ENCODE measurements at places on chromosomes 5 and 9.

DNA sequence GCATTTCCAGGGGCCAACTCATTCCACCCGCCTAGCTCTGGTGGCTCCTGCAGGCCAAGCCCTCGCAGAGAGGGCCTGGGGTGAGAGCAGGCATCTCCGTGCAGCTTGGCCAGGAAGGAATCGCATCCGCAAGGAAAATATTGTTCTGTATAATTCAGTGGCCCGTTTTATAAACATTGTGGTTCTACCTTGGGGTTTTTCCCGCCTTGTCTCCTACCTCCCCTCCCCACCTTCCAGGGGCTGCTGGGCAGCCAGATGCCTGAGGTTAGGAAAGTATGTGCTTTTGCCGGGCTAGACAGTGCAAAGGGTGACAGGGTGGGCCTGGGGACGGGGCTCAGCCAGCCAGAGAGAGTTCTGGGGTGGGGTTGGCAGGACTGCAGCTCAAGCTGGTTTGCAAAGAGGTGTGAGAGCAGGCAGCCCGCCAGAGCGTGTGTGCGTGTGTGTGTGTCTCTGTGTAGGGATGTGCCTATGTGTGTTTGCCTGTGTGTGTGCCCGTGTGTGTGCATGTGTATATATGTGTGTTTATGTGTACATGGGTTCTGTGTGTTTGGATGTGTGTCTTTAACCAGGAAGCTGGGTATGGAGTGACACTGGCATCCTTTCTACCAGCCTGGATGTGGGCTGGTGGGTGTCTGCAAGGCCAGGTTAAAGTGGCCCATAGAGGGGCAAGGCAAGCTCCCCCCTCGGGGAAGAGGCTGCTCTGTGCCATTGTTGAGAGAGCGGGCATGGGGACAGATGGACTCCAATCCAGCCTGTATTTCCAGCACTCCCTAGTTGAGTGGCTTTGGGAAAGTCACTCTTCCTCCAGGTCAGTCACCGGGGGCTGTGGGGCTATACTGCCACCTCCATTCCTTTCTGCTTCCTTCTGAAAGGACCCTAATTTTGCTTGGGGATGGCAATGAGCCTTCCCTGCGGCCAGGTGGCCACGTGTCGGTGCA, 10.6 kb upstream of the SLC2A6 start:
- no peak for DNase-seq

- DNase-seq: peak; percentile 23
Observed at GRCh38 chr5:81825237-81825636, 74.3 kb upstream of the SSBP2 start.

GRCh38 chr9:84955971-84956370, 286.4 kb downstream of the NTRK2 start:
- no peak for DNase-seq

GRCh38 chr5:179618923-179619554, 4.4 kb downstream of the HNRNPH1 start:
- no peak for DNase-seq

DNA sequence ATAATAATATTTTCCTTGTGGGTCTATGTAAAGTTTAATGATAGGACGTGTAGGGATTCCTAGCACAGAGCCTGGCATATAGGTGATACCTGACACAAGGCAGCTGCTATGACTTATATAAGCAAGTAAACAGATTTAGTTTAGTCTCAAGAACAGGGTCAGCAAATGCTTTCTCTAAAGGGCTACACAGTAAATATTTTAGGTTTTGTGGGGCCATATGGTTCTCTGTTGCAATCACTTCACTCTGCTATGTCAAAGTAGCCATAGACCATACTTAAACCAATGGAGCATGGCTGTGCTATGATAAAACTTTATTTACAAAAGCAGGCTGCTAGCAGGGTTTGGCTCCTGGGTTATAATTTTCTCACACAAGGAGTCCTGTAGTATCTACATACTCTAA, 204.8 kb upstream of the KLF4 start:
- DNase-seq: no peak

DNA sequence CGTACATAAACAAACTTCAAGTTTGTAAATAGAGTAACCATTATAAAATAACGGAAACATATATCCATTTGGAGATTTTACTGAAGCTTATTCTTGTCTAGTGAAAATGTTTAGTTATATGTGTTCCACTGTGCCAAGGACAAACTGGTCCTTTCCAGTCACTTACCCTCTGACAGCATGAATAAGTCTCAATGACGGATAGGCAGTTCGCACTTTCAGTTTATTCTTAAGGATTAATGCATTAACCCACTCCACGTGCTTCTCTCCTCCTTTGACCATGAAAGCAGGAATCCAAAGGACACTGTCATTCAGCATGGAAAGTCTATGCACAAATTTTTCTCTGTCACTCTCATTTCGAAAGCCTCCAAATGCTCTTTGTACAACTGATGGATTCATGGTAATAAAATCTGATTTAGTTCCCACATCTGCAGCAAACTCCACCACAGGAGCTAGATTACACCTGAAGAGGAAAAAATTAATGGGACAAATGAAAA, 47.1 kb downstream of the ST8SIA4 start:
- DNase-seq: no peak

- peak; percentile 25 for DNase-seq
Observed at GRCh38 chr5:93078082-93079038, 502.7 kb downstream of the NR2F1-AS1 start.

DNA sequence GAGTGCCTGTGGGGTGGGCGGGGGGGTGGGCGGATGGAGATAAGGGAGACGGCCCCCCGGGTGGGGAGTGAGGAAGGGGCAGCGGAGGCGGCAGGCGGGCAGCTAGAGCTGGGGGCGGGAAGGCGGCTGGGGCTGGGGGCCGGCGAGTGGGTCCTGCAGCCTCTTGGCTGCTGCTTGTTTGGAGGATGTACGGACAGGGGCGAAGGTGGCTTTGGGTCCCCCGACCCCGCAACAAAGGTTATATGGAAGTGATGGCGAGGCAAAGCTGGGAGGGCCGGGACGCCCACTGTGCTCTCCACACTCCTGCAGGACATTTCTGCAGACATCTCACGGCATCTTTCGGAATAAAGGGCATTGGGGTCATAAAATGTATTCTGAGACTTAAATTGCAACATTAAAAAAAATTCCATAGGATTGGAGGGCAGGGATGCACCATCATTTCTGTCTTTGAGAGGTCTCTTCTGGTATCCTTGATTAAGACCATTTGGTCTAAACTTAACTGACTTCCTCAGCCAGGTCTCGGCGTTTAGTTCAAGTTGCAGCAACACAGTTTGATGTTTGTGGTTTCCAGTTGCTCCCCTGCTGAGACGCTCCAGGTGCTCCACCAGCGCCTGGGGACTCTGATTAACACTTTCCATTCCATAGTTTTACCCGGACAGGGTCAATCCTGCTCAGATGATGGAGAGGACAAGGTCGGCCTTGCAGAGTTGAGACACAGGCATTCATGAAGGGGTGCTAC, 101.6 kb upstream of the SSBP2 start:
- peak; percentile 21 for DNase-seq

DNA sequence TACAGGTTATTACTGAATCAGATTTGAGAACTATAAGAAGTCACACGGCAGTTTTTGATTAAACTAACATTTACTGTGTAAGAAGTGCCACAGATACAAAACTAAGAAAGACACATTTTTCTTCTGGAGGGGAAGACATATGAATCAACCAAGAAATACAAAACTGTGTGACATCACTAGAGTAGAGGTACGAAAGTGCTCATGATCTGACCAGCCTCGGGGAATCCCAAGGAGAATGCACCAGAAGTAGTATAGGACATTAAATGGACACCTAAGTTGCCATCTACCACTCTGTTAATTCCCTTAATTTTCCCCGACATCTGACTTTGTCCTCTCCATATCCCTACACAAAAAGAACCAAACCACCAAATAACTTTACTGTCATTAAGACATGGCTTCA, 5.3 kb upstream of the IFNK start:
- no peak for DNase-seq

DNA sequence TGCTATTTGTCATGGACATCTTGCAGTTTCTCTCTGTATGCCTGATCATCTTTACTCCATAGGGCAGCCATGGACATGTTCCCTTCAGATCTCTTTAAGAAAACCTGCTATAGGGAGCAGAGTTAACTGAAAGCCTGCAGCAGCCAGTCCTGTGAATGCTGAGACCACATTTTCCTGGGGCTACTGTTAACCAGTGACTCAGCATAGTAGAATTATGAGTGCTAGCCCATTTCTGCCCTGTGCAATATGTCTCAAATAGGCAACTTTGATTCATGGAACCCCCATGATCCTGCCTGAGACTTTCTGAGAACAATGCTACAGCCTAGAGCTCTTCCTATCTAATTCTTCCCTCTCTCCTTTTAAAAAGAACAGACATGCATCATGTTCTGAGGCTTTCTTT, 624.2 kb downstream of the CHSY3 start:
- DNase-seq: no peak

All from A673 (cell line).